ENCODE measurements at places on chromosomes 13 and 19. TPM values are rescaled to one million over a fixed set of nuclear protein-coding genes. Genes with fewer than 3 reads are reported as not detected.

Gene IGFL1
- 2.6 TPM for total RNA-seq

DNA sequence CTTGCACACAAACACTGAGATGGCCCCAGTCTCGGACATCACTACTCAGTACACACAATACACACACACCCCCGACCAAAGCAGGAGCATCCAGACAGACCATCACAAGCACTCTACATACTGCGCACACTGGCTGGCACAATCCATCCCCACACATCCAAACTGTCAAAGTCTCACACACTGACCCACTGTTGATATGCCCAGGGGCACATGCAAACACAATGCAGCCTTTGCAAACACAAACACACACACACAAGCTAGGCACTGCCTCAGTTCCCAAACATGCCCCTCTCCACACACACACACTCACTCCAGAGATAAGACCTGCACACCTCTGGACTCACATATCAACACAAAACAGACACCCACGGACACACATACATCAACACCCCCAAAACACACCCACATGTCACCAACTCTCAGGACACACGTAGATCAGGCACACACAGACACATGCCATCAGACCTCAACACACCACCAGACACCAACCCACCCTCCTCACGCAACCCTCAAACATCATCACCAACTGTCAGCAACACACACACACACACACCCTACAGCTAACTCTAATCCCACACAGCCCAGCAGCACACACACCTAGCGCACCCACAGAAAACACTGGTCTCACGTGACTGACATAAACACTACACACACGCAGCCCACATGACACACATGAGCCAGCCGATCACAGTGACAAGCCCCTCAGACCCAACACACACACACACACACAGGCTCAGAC lies 1.9 kb downstream of the BBC3 start:
- H3K27me3 ChIP-seq: no peaks in the 10 kb centered on the region
- peaks cover 57% of the 10 kb centered on the region for H3K4me1 ChIP-seq
- no peak overlapping the region for H3K27ac ChIP-seq

GRCh38 chr19:1516395-1516753 lies 3.6 kb upstream of the ADAMTSL5 start:
- H3K4me3 ChIP-seq: no peak overlapping the region
- no peaks in the 10 kb centered on the region for H3K36me3 ChIP-seq
- no peak for DNase-seq
- H3K27me3 ChIP-seq: no peaks in the 10 kb centered on the region

Gene AP1M2
- 126 TPM for total RNA-seq

- no peaks in the 10 kb centered on the region for H3K27me3 ChIP-seq
- no peak overlapping the region for H3K27ac ChIP-seq
- 0 out of 2 replicates have a peak, but pooled peaks cover 27% of the 10 kb centered on the region for H3K4me1 ChIP-seq
- peaks cover 2% of the 10 kb centered on the region for H3K36me3 ChIP-seq
- H3K4me3 ChIP-seq: no peak overlapping the region
- DNase-seq: no peak
Observed at GRCh38 chr13:43880926-43881325, 1.2 kb downstream of the LACC1 start.

Gene ENOX1
- 0.35 TPM for total RNA-seq

DNA sequence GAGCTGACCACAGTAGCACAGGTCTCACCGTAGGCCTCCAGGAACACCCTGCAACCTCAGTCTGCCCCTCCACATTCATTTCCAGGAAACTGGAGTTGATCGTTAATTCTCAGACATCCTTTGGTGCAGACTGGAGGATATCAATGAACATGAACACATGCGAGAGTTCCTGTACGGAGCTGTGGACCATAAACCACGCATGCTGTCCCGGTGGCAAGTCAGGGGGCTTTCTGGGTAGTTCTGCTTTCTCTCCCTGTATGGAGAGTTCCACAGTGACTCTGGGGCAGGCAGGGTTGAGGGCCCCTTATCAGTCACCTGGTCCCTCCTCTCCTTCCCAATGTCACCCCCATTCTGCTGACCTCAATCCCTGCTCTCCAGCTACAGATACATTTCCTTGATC lies 55.5 kb upstream of the URI1 start:
- H3K27me3 ChIP-seq: peaks cover 30% of the 10 kb centered on the region
- H3K4me3 ChIP-seq: no peak overlapping the region
- no peak for DNase-seq
- no peaks in the 10 kb centered on the region for H3K36me3 ChIP-seq
- H3K27ac ChIP-seq: no peak overlapping the region
- no peaks in the 10 kb centered on the region for H3K4me1 ChIP-seq

DNA sequence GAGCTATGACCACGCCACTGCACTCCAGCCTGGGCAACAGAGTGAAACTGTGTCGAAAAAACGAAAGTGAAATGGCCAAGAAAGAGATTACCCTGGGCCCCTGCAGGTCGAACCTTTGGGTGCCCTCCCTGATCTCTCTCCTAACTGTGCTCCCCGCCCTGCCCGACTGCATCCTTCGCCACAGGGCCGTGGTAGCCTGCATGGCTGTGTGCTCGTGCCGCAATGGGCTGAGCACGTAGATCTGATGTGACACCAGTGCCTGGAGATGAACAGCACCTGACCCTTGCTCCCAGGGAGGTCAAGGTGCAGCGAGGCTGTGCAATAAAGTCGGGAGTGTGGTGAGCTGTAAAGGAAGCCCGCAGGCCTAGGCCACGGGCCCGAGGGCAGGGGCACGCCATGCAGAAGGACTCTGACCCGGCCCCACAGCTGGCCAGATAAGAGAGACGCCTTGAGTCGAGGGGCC lies 60.2 kb downstream of the PEX11G start:
- peaks cover 5% of the 10 kb centered on the region for H3K36me3 ChIP-seq
- H3K27me3 ChIP-seq: no peaks in the 10 kb centered on the region
- no peak overlapping the region for H3K27ac ChIP-seq

- H3K27me3 ChIP-seq: peaks cover 85% of the 10 kb centered on the region
- H3K36me3 ChIP-seq: no peaks in the 10 kb centered on the region
- no peak for DNase-seq
- H3K4me3 ChIP-seq: no peak overlapping the region
- no peaks in the 10 kb centered on the region for H3K4me1 ChIP-seq
Observed at GRCh38 chr19:30444253-30444671, 72.1 kb downstream of the ZNF536 start.

GRCh38 chr19:16355293-16356043 lies 30.8 kb downstream of the KLF2 start:
- H3K36me3 ChIP-seq: no peaks in the 10 kb centered on the region
- H3K27me3 ChIP-seq: no peaks in the 10 kb centered on the region
- H3K4me3 ChIP-seq: no peak overlapping the region
- DNase-seq: no peak
- no peaks in the 10 kb centered on the region for H3K4me1 ChIP-seq
- no peak overlapping the region for H3K27ac ChIP-seq

DNA sequence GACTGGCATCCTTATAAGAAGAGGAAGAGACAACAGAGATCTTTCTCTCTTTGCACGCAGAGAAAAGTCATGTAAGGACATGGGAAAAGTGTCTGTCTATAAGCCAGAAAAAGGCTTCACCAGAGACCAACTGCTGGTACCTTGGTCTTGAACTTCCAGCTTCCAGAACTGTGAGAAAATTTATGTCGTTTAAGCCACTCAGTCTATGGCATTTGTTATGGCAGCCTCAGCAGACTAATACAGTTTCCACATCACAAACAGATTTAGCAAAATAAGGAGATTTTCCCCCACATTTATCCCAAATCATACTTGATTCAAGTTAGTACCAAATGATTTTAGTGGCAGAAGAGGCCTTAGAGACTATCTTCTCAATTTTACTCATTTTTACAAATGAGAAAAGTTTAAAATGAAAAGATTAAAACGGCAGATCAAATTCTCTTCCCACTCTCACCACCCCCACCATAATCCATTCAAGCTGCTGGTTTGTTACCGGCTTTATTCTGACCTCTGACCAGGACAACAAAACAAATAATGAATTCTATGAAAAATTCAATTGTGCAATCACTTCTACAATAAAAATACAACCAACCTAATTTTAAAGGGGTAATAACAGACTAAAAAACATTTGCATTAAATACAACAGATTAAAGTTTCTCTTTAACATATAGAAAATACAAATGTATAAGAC lies 316.3 kb downstream of the TBC1D4 start:
- no peaks in the 10 kb centered on the region for H3K27me3 ChIP-seq
- no peak overlapping the region for H3K4me3 ChIP-seq
- H3K36me3 ChIP-seq: no peaks in the 10 kb centered on the region
- DNase-seq: no peak
- no peak overlapping the region for H3K27ac ChIP-seq
